ENCODE measurements at places on chromosomes 4 and X.

GRCh38 chrX:41616935-41617334 is 71.8 kb upstream of the GPR34 start:
- DNase-seq: no peak

DNA sequence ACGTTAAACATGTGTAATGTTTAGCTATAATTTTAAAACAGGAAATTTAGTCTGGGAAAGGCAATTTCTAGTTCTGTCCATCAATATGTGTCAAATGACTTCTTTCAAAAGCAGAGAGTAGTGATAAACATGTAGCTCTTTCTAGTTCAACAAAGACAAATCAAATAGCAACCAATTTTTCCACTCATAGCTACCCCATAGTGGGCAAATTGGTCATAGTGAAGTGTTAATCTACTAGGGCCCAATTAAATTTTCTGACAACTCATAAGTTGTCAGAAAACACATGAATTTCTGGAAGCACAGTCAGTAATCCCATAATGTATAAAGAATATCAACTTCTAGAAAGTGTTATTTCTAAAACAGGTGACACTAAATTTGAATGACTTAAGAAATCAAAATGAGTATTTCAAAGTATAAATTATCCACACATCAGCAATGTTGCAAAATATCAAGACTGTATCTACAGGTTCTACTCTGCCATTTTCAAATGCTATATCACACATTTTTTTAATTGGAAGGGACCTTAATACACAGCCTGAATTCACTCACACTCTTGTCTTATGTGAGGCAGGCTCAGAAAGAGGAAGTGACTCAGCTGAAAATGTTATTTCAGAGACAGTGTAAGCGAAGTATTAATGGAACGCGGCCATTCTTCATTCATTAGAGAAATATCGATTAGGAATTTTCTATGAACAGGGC is 7.7 kb downstream of the OCIAD2 start:
- DNase-seq: no peak

GRCh38 chr4:72375073-72375736 is 193.8 kb downstream of the ADAMTS3 start:
- no peak for DNase-seq

- no peak for DNase-seq
These were observed 91.9 kb downstream of the CHST7 start for GRCh38 chrX:46665232-46666152.

DNA sequence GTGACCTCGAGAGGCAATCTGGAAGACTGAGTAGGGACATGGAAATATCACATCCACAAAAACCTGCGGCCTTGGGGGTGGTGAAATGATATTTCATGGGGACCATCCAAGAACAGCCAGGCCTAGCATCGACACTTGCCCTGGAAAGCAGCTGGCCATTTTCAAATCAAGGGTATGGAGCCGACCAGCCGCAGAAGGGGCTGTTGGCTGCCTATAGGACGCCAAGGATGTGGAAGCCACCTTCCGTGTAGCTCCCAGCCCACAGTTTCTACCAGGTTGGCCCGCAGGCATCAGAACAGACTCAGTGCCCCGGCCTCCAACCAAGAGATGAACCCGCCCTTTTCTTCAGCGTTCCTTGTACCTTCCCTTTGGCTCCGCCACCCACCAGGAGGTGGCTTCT is 5.4 kb upstream of the LOC101059915 start:
- no peak for DNase-seq

- DNase-seq: no peak
These were observed 23.6 kb downstream of the KLF3 start for GRCh38 chr4:38687571-38688011.

- no peak for DNase-seq
These were observed 100.2 kb downstream of the LNX1 start for GRCh38 chr4:53490965-53491622.

- no peak for DNase-seq
These were observed 12.2 kb upstream of the WFS1 start for GRCh38 chr4:6257247-6258025.

- no peak for DNase-seq
These were observed 120.5 kb upstream of the C1GALT1C1 start for GRCh38 chrX:120750381-120750780.

GRCh38 chrX:48461830-48462229 is 8.2 kb downstream of the SLC38A5 start:
- DNase-seq: no peak

GRCh38 chrX:112645774-112646173 is 34.0 kb downstream of the LHFPL1 start:
- no peak for DNase-seq

- no peak for DNase-seq
These were observed 131.6 kb downstream of the TMEM144 start for GRCh38 chr4:158341896-158342295.

GRCh38 chr4:77156533-77156911 is 485 bp upstream of the CCNG2 start:
- peak; percentile 93 for DNase-seq

DNA sequence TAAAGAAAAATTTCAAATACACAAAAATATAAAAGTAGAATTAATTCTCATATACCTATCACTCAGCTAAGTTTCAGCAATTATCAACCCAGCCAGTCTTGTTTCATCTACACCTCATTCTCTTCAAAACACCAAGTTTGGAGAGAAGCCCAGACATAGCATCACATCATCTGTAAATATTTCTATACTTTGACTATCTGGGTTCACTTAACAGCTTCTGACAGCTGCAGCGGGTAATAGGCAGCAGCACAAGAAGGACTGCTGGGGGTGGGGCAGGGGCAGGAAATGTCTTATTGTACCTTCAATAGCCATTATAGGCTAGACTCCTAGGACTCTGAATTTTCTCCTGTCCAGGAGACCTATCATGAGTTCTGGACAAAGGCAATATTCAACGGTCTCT is 54.1 kb downstream of the PHF8 start:
- no peak for DNase-seq

DNA sequence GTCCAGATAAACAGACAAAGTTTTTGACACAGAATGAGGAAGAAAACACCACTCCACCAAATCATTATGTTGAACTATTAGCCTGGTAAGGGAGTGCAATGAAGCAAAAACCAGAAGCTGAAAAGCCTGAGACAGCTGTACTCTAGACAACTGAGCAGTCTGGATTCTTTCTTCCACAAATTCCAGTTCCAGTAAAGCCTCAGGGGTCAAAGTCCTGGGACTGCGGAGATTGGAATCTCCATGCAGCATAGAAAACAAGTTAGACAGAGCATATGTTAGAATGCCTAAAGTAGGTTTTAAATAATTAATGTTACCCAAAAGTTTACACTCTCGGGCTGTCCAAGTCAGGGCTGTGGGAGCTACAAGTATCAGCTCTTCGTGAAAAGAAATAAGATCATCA is 263.2 kb downstream of the TECRL start:
- DNase-seq: no peak

GRCh38 chrX:12210196-12210815 is 72.0 kb downstream of the FRMPD4 start:
- no peak for DNase-seq

- DNase-seq: no peak
These were observed 1.9 kb downstream of the SMAD1 start for GRCh38 chr4:145483514-145483913.

DNA sequence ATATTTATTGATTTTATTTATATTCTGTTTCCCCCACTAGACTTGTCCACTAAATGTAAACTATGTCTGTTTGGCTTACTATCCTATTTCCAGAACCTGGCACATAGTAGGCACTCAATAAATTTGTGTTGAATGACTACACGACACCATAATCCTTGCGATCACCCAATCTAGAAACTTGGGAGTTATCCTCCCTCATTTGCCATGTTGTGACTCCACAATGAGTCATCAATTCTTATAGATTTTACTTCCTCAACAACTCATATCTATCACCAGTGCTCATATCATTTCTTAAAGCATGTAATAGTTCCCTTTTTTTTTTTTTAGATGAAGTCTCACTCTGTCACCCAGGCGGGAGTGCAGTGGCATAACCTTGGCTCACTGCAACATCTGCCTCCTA is 39.9 kb upstream of the VAMP7 start:
- no peak for DNase-seq

DNA sequence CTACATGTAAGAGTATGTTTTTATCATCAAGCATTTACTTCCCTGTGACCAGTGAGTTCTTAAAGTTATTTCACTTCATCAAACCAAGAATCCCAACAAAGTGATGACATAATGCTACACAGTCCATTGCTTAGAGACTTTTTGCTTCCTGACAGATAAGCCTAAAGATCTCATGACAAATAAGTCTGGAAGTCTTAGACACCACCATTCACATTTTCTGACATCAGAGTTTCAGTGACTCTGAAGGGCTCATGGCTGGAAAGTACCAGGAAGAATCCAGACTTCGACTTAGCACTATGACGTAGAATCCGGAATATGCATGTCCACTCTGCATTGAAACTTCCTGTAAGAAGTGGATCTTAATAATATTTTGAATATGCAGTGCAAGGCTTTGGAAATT is 53.7 kb downstream of the CLDN22 start:
- DNase-seq: no peak

- DNase-seq: no peak
These were observed 22.5 kb downstream of the DMD start for GRCh38 chrX:33188881-33189280.

GRCh38 chrX:103640401-103641155 is 11.8 kb downstream of the TCEAL1 start:
- no peak for DNase-seq

DNA sequence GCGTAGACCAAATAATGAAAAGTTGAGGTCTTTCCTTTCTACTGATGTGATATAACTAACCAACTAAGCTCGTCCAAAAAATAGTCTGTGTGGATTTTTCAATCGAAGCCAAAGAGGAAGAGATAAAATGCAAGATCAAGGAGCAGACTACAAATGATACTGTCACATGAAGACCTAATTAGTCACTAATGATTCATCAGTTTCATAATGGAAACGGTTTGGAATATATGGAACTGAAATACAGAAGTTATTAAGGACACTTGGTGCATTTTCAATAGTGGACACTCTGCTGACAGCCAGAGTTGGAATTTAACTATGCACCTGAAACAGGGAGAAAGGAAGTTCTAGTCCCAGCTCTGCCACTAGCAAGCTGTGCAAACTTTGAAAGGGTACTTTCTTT is 119.8 kb downstream of the GUCY2F start:
- no peak for DNase-seq

DNA sequence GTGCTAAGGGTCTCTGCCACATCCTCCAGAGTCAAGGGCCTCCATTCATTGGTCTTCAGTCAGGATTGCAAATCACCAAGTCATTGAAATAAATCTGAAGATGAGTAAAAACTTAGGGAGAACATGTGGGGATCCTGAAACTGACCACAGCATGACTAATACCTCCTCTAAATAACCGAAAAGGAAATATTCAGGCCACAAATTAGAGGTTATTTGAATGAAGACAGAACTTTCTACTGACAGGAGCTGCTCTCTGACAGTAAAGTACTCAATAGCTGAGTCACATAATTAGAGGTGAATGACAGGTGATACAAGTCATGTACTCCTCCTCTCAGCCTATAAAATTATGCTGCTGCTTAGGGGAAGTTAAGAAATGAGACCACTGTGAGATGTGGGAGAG is 240.2 kb upstream of the F9 start:
- DNase-seq: no peak

DNA sequence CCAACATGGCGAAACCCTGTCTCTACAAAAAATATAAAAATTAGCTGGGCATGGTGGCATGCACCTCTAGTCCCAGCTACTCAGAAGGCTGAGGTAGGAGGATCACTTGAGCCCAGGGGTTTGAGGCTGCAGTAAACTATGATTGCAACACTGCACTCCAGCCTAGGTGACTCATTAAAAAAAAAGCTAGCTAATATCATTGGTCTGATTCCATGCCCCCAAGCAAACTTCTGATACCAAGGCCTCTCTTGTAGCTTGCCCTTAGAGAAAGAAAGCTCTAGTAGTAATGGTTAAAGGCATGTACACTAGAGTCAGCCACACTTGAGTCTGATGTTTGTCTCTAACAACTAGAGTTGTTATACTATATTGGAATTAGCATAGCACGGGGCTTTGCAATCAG is 32.6 kb upstream of the PHF8 start:
- DNase-seq: no peak

GRCh38 chr4:9927341-9928007 is 93.8 kb downstream of the SLC2A9 start:
- DNase-seq: no peak

- no peak for DNase-seq
These were observed 179.4 kb upstream of the PACRGL start for GRCh38 chr4:20520901-20521300.

- DNase-seq: no peak
These were observed 210.7 kb downstream of the PPP1R2C start for GRCh38 chrX:42567268-42567667.

DNA sequence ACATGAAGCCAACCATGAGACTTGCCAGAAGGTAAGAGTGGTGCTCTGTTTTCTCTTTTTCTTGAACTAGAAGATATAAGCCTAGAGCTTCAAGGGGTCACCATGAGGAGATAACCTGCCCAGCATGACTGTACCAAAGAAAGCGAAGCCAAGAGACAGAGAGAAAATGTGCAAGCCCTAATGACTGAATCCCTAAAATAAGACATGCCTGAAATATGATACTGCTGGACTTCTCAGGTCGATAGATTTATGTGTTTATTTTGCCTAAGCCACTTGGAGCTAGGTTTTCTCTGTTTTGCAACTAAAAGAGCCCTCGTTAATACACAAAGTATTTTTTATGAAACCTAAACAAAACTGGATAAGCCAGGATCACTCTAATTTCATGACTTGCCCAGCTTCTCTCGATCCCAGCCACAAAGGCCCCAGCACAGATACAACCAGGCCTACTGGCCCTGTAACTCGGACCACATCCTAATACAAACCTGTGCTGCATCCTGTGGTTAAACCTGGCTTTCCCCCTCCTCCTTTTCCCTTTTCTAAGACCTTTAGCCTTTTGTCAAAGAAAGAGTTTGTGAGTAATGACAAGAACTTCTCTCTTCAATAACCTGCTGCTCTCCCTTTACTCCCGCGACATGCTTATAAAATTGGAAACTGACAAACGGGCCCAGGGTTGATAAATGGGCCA is 185.8 kb downstream of the APBB2 start:
- DNase-seq: no peak

DNA sequence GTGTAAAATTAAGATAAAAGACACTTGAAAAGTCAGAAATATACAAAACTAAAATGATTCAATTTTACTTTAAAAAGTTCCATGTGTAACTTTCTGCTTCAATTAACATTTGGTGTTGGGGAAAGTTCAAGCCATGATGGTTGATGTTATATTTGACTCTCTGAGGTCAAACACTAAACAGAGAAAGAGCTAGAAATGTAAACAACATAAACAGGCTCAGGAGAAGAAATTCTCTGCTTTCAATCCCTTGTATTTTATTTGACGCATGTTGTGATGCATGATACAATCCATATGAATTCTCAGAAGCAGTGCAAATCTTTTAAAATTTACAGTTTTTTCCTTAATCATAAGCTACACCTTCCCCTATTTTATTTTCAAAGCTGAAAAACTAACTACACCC is 822.4 kb downstream of the PCDH18 start:
- no peak for DNase-seq
